BJ (cell line): ENCODE measurements at places on chromosomes 11 and 22. TPM values are rescaled to one million over a fixed set of nuclear protein-coding genes. Genes with fewer than 3 reads are reported as not detected.

- no peak for DNase-seq
Measured at GRCh38 chr11:78841456-78842060, 266.9 kb upstream of the NARS2 start.

GRCh38 chr11:12961615-12962014 lies 47.5 kb upstream of the RASSF10 start:
- DNase-seq = no peak

GRCh38 chr22:20963201-20964052 lies 3.6 kb upstream of the AIFM3 start:
- no peak for DNase-seq

DNA sequence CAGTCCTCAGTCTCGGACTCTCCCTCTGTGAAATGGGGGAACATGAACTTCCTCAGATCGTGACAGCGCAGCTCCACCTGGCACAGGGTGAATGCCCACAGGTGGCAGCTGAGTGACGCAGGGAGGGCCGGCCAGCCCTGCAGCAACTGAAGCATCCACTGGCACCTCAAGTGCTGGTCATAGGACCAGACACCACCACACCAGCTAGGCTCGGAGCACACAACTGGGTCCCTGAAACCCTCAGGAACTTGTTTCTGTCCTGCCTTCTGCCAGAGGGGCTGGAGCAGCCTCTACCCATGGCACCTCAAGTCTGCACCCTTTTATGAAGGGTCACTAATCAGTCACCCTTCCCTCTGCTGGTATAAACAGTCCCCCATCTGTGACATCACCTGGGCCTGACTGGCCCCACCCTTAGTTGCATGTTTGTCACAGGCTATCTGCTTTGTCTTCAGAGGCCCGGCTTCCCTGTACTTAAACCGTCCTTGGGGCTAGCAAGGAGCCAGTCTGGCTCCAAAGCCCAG lies 7.4 kb upstream of the CDC42BPG start:
- DNase-seq = no peak

DNA sequence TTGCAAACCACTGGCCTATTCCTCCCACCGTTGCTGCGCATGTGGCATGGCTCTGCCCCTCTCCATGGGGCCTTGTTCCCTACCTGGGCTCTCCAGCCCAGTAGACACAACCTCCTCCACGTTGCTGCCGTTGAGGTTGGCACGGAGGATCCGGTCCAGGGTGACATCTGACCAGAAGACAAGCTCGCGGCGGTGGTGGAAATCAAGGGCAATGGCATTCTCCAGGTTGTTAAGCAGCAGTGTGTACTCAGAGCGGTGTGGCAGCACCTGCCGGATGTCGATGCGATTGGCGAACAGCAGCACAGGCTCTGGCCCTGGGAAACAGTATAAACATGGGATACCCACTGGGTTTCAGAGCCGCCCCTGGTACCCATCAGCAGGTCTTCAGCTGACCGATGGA lies 23.8 kb downstream of the LRP4 start:
- no peak for DNase-seq

- no peak for DNase-seq
Measured at GRCh38 chr11:117062498-117062897, 35.7 kb downstream of the SIK3 start.

The GGTLC2 gene
- polyA plus RNA-seq = not detected in 2 replicates

The KCNJ4 gene
- not detected in 2 replicates for polyA plus RNA-seq

The SMC1B gene
- polyA plus RNA-seq = not detected in 2 replicates

The PAFAH1B2 gene
- polyA plus RNA-seq = 51.2 and 52.8 TPM in 2 replicates

The ZNF214 gene
- polyA plus RNA-seq = 0.75 and 1.8 TPM in 2 replicates

The SCUBE2 gene
- 1.4 and 2.0 TPM in 2 replicates for polyA plus RNA-seq

The KRTAP5-11 gene
- not detected in 2 replicates for polyA plus RNA-seq

The INS gene
- polyA plus RNA-seq = not detected in 2 replicates

The SLC22A12 gene
- polyA plus RNA-seq = not detected in 2 replicates
